ENCODE measurements at places on chromosomes 3 and 15.

DNA sequence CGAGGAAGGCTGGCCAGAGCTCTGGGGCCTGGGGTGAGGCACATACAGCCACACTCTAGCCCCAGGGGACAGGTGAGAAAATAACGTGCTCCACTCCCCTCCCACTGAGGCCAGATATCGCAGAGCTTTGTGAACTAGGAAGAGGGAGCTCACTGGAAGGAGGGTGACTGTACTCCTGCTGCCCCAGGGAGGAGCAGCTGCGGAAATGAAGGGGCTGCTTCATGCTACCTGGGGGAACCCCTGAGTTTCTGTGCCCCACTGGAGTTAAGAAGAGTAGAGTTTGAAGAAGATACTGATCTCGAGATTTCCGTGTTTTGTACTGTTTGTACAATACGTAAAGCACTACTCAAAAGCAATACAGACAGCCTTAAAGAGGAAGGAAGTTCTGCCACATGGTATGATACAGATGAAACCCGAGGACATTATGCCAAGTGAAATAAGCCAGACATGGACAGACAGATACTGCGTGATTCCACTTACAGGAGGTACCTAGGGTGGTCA lies 44.6 kb downstream of the CMTM6 start:
- DNase-seq: peak; percentile 46

GRCh38 chr15:41024131-41024530 lies 70.9 kb downstream of the CHAC1 start:
- no peak for DNase-seq

DNA sequence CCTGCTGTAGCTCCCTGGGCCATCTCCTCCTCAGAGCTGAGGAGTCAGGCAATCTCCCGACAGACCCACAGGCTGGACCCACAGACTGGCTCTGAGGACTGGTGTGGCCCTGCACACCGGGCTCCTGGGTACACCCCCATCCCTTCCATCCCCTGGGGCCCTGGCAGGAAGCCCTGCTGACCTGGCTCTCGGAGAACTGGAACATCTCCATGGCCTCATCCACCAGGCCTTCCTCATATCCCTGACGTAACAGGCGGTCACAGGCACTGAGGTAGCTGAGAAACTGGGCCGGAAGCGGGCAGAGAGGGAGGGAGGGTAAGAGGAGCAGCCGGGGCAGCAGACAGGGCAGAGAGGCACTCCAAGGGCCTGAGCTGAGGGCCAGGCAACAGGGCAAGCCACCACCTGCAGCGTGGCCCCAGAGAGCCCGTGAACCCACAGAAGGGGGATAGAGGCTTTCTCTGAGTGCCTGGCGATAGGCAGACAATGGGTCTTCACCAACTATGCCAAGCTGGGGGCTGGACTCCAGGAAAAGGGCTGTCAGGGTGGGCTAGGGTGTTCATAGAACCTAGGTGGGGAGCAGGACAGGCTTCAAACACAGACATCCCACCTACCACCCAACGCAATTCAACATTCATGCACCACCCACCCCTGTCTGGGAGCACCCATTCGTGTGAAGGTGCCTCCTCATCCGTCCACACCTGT lies 17.9 kb downstream of the KBTBD13 start:
- no peak for DNase-seq

- DNase-seq: no peak
Observed at GRCh38 chr3:138642226-138642926, 33.8 kb downstream of the FAIM start.

- no peak for DNase-seq
Observed at GRCh38 chr3:111971533-111972130, 7.2 kb upstream of the ABHD10 start.

DNA sequence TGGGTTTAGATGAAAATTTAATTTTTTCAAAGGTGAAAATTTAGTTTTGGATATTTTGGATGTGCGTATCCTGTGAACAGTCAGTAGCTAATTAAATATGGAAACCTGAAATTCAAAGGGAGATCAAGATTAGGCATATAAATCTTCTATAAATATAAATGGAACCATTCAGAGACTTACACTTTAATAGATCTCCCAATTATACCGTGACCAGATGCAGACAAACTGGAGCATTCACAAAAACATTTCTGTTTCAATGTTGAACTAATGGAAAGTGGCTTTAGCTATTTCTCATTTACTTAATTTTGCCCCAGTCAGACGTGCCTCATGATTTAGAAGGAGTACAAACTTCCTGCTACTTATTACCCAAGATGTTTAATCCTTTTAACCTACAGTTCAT lies 29.1 kb upstream of the POU1F1 start:
- DNase-seq: no peak

- no peak for DNase-seq
Observed at GRCh38 chr3:42697289-42698051, 5.1 kb downstream of the HHATL start.

DNA sequence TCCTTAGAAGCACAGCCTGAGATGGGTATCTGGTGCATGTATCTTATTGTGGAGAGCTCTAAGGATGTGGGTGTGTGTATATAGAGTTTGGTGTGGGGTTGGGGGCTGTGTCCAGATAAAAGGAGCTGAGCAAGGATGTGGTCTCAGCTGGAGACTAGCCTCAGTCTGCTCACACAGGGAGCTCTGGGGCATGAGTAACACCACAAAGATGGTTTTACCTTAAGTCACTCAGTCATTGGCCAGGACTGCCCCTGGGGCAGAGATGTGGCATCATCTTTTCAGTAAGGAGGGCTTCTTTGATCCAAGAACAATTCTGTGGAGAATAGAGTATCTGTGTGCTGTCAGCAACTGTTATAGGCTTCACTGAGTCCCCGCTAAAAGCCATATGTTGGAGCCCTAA lies 163.4 kb upstream of the NUDT16 start:
- DNase-seq: no peak

- no peak for DNase-seq
Observed at GRCh38 chr3:71341721-71342120, 241.8 kb downstream of the FOXP1 start.

DNA sequence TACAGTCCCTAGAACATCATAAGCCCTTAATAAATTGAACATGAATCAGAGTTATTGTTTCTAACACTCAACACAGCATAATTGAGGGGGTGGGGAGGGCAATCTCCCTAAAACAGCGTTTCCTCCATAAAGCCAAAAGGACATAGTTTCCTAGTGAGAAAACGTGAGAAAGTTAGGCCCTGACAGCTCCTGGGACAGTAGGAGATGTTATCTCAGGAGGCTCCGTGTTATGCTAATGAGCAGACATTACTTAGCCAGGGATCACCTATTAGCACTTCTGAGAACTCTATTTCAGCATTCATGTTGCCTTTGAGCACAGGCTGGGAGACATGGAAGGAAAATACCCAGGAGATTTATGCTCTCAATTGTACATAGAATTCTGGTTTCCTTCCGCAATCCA lies 229.1 kb upstream of the ADAMTS9 start:
- DNase-seq: no peak

DNA sequence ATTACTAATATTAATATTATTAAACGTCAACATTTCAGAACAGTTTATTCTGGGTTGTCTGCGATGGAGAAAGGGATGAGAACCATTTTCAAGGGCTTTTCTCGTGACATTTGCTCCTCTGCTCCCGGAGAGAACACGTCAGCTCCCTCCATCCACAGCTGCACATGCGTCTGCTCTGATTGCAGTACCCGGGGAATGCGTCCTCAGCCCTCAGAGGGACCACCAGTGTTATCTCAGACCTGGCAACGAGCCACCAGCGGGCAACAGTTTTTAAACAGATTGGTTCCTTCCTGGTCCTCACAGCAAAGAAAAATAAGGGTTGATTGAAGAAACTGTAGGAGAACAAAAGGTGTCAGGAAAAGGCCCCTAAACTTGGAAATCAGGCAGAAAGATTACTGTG lies 202.2 kb upstream of the ADAMTS9 start:
- DNase-seq: no peak

DNA sequence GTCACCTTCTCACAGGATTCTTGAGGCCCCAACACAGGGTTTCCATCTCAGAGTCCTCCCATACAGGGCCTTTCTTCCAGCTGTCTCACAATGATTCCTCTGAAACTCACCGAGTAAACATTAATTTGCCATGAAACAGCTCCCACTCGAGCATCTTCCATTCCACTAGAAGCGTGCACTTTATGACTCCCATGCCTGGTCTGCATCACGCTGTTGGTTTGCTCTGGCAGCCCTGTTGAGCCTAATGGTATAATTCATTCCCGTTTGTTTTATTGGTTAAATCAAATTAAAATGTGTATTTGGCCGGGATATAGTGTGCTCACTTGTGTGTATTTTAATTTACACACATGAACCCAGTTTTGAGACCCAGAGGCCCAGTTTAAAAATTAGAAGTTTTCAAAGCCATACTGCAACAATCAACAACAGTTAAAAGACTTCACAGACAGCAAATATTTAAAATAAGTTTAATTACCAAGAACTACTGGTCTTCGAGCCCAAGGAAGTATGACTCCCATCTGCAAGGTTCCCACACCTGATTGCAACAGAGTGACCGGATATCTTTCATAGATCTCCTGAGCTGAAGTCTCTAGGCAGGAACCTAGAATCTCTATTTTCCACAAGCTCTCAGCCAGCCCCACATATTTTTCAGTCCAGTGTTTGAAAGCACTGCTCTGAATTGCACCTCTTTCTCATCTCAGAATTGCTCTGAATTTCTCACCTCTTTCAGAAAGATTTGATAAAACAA lies 42.3 kb upstream of the GYG1 start:
- DNase-seq: no peak

DNA sequence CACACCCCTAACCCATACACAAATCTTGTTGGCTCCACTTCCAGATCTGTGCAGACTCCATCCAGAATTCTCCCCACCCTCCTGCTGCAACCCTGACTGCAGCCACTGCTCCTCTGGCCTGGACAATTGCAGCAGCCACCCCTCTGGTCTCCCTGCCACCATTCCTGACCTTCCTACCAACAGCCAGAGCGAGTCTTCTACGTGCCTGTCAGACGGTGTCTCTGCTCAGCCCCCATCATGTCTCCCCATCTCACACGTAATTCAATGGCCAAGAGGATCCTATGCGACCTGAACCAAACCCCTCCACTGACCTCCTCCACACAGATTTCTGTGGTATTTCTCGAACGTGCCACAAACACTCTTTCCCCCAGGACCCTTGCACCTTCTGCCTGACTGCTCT lies 103.3 kb downstream of the TPRA1 start:
- no peak for DNase-seq

DNA sequence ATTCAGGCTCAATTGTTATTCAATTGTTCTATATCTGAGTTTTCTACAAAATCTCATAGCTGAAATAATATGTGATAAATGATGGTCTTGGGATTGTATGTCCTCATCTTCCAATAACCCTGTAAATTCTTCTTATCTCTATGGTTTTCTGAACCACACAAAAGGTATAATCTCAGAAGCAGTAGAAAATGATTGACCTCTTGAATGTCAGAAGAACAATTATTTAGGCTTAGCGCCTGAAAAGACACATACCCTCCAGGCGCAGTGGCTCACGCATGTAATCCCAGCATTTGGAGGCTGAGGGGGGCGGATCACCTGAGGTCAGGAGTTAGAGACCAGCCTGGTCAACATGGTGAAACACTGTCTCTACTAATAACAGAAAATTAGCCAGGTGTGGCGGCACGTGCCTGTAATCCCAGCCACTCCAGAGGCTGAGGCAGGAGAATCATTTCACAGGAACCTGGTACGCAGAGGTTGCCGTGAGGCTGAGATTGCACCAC lies 288.0 kb upstream of the TBC1D5 start:
- DNase-seq: no peak

DNA sequence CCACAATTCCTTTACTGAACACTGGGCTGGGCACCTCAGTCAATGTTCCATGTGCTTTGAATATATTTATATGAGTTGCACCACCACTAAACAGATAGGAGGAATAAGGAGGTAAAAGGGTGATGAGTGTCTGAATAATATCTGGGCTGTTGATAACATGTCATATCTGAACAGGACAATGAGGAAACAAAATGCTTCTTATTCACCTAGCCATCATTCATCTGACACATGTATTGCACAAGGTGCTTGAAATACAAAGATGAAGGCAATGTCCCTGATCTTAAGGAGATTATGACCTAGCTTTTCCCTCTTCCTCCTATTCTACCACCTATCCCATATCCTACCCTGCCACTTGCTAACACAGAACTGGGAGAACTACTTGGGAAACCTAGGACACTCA lies 8.0 kb upstream of the CERS3 start:
- DNase-seq: no peak

DNA sequence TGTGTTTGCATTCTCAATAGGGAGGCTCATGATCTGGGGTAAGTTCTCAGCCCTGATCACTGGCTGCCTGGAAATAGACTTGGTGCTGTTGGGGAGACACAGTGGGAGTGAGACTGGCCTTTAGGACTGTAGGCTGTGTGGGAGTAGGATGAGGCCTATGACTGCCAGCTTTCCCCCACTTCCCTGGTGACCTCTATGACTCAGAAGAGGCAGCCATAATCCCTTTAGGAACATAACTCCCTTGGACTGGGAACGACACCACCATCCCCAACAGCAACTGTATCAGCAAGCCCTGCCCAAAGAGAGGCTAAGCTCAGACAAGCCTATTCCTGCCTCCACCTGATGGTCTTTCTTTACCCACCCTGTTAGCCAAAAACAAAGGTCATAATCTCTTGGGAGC lies 91.3 kb downstream of the SUCNR1 start:
- DNase-seq: no peak

GRCh38 chr3:13927295-13927694 lies 47.4 kb upstream of the WNT7A start:
- no peak for DNase-seq

DNA sequence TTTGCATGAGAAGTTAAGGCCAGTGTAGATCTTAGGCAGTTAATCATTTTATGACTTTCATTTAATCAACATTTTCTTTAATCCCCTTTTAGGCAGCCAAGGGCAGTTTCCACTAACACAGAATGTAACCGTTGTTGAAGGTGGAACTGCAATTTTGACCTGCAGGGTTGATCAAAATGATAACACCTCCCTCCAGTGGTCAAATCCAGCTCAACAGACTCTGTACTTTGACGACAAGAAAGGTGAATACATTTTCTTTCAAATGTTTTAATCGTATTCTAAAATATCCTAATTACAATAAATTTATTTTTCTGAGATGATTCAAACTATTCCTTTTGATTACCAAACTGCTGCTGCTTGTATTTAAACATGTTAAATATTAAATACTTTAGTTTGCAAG lies 843.2 kb downstream of the CADM2 start:
- no peak for DNase-seq

GRCh38 chr3:110974902-110975301 lies 96.7 kb upstream of the NECTIN3 start:
- no peak for DNase-seq

DNA sequence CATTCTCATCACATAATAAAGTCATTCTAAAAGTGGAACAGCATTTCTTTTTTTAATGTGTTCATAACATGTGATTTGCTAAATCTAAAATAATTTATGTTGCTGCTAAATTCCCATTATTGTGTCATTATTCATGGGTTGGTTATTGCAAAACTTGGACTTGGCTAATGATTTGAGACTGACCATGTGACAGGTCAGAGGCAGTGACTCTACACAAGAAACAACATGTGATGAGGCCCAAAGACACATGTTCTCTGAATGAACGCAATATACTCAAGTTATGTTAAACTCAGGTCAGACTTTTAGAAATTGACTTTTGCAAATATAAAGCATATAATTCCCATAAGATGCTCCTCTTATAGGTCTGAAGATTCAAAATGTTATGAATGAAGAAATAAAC lies 566.1 kb downstream of the TBL1XR1 start:
- no peak for DNase-seq
